ENCODE measurements at places on chromosomes 3 and 15. TPM values are rescaled to one million over a fixed set of nuclear protein-coding genes. Genes with fewer than 3 reads are reported as not detected.

The XCR1 gene
- total RNA-seq = under 0.01 TPM

The TMF1 gene
- 51.0 TPM for total RNA-seq

The CA12 gene
- total RNA-seq = 42.1 TPM

The PRR20G gene
- total RNA-seq = not detected

The ANKUB1 gene
- not detected for total RNA-seq

The RYR3 gene
- 0.09 TPM for total RNA-seq

The VIPR1 gene
- total RNA-seq = not detected

The SAMD7 gene
- total RNA-seq = not detected

The CEP97 gene
- total RNA-seq = 9.4 TPM

The SEMA3G gene
- total RNA-seq = under 0.01 TPM

The TRPM1 gene
- total RNA-seq = not detected

The PLSCR2 gene
- total RNA-seq = not detected

The GREM1 gene
- 307 TPM for total RNA-seq

The CSK gene
- 17.7 TPM for total RNA-seq

The APBA2 gene
- 5.2 TPM for total RNA-seq

The HIGD2B gene
- total RNA-seq = not detected

The SPINK8 gene
- total RNA-seq = not detected

The DPH3 gene
- total RNA-seq = 15.9 TPM

The NAALADL2 gene
- total RNA-seq = 13.7 TPM

The CASR gene
- total RNA-seq = not detected

The CSTA gene
- 8.0 TPM for total RNA-seq

The GHSR gene
- total RNA-seq = not detected

The CD200R1L gene
- under 0.01 TPM for total RNA-seq

The DALRD3 gene
- total RNA-seq = 52.5 TPM

The NBEAL2 gene
- 1.4 TPM for total RNA-seq

The CPNE9 gene
- not detected for total RNA-seq

The OXSR1 gene
- 24.9 TPM for total RNA-seq

The VPS18 gene
- total RNA-seq = 35.3 TPM

The CCR3 gene
- not detected for total RNA-seq

The MAP3K13 gene
- 11.9 TPM for total RNA-seq
